ENCODE measurements at places on chromosomes 3 and 15. TPM values are rescaled to one million over a fixed set of nuclear protein-coding genes. Genes with fewer than 3 reads are reported as not detected.

GRCh38 chr3:131560795-131561194 lies 58.0 kb upstream of the MRPL3 start:
- DNase-seq: no peak

Gene PYGO1
- total RNA-seq: not detected

Gene MLH1
- total RNA-seq: 27.7 TPM

Gene CIP2A
- 6.8 TPM for total RNA-seq

DNA sequence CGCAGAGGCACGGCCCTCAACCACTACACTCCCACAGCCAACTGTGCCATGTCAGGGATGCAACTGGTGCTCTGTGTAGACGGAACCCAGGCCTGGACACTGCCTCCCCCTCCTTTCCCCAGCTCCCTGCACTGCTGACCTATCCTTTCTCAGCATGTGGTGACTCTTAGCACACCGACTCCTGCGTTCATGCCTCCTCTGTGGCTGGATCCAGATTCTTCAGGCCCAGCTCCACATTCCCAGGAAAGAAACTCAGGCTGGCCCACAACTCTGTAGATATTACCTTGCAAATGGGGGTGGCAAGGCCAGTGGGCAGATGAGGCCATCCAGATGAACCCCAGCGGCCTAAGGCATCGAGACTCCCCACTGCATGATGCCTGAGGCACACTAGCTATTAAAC lies 272.7 kb downstream of the OCA2 start:
- DNase-seq: no peak

DNA sequence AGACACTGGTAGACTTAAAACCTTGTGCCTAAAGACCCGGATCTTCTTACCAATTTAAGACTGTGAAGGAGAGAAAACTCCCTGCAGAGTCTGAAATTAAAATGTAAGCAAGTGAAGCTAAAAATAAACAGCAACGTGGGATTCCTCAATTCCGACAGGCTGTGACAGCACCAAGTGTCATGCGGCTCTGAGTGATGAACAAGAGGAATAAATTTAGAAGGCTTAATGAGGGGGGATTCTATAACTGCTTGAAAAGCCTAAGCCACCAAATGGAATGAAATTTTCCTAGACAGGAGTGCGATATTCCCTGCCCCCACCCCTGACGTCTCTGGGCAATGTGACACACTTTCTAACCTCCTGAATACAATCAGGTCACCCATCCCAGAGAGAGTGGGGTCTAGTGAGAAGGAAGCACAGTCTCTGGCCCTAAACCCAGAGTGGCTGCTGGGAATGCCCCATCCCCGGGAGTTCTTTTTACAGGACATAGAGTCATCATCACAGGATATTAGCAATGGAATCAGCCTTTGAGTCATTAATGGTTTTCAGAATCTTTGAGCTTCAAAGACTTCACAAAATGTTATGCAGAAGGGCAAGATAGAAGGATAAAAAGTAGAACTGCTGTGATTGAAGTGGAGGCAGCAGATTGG lies 114.3 kb downstream of the EDEM1 start:
- DNase-seq: no peak

- DNase-seq: no peak
These were observed 3.5 kb upstream of the PARP16 start for GRCh38 chr15:65290228-65290627.

Gene KIF9
- 15.3 TPM for total RNA-seq

DNA sequence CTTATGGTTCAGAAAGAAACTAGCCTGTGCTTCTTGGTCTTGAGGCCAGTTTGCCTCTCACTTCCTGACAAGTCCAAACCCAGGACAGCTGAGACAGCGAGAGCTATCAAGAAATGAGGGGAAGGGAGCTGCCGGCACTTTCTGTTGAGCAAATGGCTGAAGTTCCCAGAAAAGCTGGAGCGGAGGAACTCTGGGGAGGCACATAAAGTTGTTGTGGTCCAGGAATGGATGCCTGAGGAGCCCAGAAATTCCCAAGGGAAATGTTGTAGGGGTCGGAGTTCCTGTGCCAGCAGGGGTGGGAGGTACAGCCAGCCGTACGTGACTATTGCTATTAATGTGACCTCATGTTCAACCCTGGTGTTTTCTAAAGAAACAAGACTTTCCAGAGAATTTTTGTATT lies 98.8 kb upstream of the TNFAIP8L3 start:
- DNase-seq: no peak

Gene BCL2A1
- 27.0 TPM for total RNA-seq

DNA sequence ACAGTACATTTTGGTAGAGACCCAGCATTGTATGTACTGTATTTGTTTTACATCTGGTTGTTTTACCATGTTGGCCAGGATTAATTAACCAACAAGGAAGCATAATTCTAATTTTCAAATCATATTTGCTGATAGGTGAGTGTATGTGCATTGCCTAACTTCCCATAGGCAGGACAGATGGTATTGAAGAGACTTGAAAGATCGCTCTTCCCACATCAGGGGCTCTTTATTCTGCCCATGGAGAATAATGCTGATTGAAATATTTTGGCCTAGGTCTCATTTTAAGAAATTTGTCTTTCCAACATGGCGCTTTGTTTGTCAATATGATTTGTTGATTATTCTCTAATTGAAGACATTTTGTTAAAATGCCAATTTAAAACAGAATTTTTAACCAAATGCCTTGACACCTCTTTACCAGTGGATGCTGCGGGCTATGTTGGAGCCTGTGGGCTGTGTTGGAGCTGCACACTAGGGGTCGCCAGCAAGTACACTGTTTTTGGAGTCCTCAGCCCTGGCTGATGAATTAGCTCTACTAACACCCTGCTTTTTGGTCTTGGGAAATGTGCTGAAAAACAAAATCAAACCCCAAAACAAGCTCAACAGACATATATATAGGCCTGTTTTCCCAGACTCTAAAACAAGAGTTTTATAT lies 5.3 kb downstream of the P2RY12 start:
- DNase-seq: no peak

DNA sequence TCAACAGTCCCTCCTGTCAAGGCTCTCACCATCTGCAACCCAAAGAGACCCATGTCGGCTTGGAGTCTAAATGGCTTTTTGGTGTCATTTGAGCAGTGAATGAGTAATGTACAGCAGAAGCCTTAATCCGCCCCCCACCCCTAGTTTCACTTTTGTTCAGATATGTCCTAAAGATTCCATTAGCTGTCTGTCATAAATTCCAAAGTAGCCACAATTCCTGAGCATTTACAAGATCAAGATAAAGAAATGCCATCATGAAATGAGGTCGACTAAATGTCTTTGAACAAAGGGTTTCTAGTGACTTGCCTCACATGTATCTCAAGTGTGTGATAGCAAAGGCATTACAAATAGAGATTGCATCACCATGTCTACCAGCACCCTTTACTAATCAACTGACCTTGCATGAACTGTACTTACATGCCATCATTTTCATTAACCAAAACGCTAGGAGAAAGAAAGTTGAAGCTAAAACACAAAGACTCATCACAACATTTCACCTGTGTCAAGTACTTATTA lies 123.8 kb upstream of the PHLDB2 start:
- no peak for DNase-seq

DNA sequence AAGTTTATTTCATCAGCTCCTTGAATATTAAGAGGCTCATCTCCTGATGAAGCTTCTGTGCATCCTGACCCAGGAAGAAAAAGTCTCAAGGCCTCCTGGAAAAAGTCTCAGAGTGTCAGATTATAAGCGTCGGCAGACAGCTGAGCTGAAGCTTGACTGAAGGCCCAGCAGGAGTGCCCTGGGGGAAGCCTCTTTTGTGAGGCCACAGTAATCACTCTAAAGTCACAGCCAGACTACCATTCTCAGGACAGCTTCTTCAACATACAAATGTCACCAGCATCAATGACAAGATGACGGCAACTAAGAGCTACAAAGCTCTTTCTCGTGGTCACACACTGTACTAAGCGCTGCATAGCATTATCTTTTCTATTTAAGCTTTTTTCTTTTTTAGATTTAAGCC lies 72.7 kb upstream of the LRRN1 start:
- DNase-seq: no peak

GRCh38 chr15:65038836-65039235 lies 6.4 kb upstream of the SLC51B start:
- DNase-seq: no peak

DNA sequence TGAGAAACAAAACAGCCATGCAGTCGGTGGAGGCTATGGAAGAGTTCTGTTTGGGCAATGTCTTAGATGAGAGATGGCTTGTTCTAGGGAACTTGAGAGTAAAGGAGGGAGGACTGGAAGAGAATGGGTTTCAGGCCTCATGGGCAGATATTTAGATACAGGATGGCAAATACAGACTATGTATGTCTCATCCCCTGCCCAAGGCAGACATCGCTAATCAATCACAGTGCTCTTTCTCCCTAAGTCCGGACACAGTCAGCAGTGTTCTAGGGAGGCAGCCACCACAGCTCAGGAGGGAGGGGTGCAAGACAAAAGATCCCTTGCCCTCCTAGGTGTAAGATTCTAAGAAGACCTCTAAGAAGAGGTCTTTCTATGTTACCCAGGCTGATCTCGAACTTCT lies 159.3 kb upstream of the TLE3 start:
- no peak for DNase-seq

DNA sequence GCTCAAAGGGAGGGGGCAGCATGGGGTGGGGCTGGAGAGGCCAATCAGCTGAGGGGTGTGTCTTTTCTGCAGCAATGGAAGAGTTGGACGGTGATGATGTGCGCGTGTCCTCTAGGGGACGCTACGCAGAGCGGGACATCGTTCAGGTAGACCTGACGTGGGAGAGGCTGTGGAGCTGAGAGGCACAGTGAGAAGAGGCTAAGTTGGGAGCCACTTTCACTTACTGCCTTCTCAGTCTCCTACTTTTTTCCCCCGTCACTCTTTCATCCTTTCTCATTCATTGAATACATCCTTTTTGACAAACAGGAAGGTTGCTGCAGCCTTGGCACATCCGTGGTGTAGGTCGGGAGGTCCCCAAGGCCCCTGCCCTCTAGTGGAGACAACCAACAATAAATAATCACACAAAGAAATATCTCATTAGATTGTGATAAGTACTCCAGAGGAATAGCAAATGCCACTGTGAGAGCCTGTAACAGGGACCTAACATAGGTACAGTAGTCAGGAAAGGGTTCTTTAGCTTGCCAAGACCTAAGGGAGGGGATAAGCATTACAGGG lies 4.4 kb upstream of the BRPF1 start:
- DNase-seq: no peak

Gene ADGRG7
- not detected for total RNA-seq

- no peak for DNase-seq
These were observed 331.7 kb downstream of the MAGI1 start for GRCh38 chr3:65706776-65707568.

DNA sequence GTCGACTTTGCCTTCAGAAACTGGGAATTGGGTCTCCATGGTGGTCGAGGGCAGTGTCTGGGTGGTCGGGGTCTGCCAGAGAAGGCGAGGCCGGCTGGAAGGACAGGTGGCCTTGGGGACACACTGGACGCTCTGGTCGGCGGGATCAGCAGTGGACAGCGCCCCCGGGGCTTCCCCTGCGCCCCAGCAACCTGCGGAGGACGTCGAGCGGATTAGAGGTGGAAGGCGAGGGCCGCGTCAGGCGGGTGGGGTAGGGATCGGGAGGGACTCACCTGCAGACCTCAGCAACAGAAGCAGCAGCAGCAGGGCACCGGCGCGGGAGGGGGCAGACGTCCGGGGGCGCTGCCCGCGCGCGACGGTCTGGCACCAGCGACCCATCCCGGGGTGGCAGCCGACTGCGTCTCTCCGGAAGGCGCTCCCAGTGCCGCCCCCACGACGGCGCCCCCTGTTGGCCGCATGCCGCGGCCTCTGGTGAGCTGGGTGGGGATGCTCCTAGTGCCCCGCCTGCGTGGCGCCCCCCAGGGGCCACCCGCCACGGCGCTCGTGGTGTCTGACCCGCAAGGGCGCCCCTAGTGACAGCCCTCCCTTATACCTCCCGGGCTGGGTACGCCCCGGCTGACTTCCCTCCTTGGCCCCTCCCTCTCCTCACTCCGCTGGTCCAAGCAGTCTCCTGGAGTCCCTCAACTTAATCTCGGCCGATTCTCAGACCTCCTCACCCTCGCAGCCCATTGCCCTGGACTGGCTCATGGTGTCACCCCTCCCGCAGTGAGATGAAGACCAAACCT lies at the start of gene PRSS50:
PRSS50 (minus strand) TSS at position 423 of the 785 bp plus-strand sequence; CDS start at position 378, 45 bp downstream.
- no peak for DNase-seq

Gene VWA5B2
- not detected for total RNA-seq

GRCh38 chr3:13426591-13426990 lies 6.5 kb upstream of the NUP210 start:
- DNase-seq: no peak

DNA sequence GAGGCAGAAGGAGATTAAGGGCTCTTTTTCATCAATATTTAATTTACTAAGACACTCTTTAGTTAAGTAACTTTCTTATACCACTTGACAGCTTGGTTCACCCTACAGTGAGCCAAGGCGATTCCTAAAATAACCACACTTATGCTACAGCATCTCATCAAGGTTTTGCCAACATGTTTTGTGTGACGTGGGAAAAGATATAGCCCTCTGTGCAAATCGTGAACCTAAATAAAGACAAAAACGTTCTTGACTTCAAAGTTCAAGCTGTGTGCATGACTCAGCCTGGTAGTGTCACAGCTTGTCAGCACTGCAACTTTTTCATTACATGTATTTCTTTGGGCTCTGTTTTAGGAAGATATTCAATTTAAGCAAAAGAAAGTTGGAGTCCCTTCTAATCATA lies 297.0 kb upstream of the EPHA3 start:
- DNase-seq: no peak

GRCh38 chr3:78846718-78847117 lies 921.1 kb downstream of the ROBO1 start:
- no peak for DNase-seq

DNA sequence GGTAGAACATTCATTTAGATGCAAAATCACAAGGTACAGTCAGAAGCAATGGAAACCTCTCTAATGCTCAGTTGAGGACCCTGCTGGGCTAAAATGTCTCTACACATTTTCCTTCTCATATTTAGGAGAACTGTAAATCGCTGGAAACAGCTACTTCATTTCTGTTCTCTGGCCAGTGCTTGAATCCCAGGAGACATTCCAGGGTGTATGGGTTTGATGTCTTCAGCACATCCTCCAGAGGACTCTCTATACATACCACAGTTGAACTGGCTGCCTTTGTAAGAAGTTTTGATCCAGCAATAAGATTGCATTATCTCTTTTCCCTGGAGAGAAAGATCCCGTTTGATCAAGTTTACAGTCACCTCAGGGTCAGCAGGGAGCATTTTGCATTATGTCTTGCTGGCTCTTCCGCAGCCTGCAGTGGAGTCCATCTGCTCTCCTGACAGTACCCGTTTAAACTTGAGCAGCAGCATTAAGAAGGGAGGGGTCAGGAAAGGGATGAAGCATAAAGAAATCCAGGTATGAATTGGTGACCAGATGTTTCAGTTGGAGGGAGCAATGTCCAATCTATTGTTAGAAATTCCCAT lies 676.0 kb downstream of the EPHA3 start:
- DNase-seq: no peak

GRCh38 chr15:57609805-57610529 lies 18.3 kb downstream of the MYZAP start:
- DNase-seq: no peak

DNA sequence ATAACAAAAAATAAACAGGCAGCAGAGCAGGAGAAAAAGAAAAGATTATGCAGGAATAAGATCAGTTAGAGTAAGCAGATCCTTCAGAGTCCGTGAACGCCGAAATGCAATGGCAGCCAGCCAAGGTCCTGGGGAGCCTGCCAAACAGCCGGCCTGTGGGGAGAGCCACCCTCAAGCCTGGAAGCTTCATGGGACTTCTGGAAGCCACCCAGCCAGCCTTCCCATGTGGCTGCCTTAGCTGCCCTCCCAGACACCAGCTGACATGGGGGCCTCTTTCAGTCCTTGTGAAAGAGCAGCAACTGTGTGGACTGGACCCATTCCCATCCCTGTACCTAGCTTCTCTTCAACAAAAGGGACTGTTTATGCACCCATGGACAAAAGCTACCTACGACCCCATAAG lies 64.9 kb upstream of the RAD18 start:
- no peak for DNase-seq

- peak; percentile 41 for DNase-seq
These were observed 27.6 kb upstream of the TRPM1 start for GRCh38 chr15:31128919-31129768.

All from T-helper 17 cell (primary cell).